Stimulated activated CD8-positive, alpha-beta memory T cell treated with anti-CD3 and anti-CD28 coated beads, Interleukin-15, amount 100 ng/mL, for 24 hours (primary cell): ENCODE measurements at places on chromosomes 4 and X.

GRCh38 chrX:104641176-104641575, 75.2 kb downstream of the IL1RAPL2 start:
- no peak for DNase-seq

GRCh38 chr4:158811216-158811540, 42.4 kb downstream of the FNIP2 start:
- no peak for DNase-seq

DNA sequence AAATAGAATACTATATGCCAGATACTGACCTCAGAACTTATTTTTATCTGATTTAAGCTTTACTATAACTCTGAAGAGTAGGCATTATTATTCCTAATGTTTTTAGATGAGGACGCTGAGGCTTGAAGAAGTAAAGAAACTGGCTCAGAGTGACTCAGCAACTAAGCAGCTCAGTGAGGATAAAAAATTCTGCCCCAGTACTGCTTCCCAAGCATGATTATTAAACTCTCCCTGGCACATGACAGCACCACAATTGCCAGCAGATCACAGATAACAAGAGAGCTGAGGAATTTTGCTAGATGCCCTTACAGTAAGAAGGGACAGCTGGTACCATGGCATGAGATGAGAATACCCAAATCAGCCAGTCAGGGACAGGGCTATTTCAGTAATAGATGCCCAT, 219.4 kb downstream of the NKX6-1 start:
- no peak for DNase-seq

DNA sequence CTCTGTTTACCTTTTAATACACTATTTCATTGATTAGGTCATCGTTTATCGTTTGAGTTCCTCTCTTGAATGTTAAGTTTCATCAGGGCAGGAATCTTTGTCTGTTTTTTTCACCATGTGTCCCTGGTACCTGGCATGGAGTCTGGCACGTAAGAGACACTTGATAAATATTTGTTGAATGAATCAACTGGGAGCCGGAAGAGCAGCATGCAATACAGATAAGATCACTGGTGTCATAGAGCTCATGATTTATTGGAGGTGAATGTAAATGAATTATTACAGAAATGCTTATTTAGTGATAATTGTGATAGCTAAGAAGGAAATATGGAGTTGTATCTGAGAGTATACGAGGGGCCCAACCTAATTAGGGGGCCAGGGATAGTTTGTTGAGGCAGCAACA, 62.8 kb downstream of the UCHL1 start:
- DNase-seq = no peak

- no peak for DNase-seq
These were observed 55.9 kb downstream of the NPNT start for GRCh38 chr4:105951198-105951597.

- DNase-seq = no peak
These were observed 169.4 kb downstream of the PTTG2 start for GRCh38 chr4:38129460-38130227.

- no peak for DNase-seq
These were observed 89.7 kb upstream of the KDR start for GRCh38 chr4:55215087-55215486.

GRCh38 chr4:91914176-91914804, 389.5 kb upstream of the GRID2 start:
- no peak for DNase-seq

- no peak for DNase-seq
These were observed 35.1 kb downstream of the EPHA5 start for GRCh38 chr4:65635051-65635821.

GRCh38 chr4:142379277-142380051, 466.6 kb downstream of the INPP4B start:
- no peak for DNase-seq

DNA sequence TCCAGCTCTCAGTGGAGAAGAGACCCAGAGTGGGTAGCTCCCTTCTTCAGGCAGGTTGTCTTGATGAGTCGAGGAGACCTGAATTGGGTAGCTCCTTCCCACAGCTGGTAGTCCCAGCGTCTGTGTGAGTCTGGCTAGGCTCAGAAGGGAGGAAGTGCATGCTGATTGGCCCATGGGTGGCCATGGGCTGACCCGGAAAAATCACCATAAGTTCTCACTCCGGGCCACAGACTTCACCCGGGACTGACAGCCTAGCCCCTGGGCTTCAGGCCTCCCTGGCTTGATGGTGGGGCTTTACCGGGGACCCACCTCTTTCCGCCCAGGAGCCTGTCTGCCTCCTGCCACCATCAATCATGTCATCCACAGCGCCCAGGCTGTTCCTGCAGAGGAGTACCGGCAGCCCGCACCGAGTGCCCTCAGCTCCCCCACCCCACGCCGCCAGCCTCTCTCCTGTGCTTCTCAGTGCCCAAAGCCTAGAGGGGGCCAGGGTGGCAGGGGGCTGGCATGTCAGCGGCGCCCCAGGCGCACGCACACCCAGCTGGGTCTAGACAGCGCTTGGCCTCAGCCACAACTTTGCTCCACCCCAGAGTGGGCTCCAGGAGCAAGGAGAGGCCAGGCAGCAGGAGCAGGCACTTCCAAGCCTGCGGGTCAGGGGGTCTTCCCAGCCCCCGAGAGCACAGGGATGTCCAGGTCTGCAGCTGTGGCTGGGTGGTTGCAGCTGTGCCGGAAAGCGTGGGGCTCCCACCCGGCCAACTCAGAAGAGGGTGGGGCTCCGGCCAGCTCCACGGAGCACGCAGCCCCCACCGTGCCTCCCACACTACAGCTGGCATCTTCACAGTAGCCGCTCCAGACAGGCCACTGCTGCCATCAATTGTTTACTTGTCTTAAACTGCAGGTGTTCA, 16.1 kb upstream of the SAT1 start:
- no peak for DNase-seq

DNA sequence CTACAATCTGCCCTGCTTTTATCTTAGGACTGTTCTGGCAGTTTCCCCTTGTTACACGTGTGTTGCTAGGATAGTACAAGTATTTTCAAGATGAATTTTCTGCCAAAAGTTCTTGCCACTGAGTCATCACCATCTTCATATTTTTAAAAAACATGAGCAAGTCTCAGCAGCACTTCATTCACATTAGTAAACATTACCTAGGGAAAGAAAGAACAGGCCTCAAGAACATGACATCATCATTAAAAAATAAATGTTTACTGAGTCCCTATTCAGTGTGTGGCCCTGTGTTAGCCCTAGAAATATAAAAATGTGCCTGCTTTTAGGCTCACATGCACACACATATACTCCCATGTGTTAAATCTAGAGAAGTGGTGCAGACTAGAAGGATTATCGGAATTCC, 18.7 kb upstream of the GPC3 start:
- no peak for DNase-seq

DNA sequence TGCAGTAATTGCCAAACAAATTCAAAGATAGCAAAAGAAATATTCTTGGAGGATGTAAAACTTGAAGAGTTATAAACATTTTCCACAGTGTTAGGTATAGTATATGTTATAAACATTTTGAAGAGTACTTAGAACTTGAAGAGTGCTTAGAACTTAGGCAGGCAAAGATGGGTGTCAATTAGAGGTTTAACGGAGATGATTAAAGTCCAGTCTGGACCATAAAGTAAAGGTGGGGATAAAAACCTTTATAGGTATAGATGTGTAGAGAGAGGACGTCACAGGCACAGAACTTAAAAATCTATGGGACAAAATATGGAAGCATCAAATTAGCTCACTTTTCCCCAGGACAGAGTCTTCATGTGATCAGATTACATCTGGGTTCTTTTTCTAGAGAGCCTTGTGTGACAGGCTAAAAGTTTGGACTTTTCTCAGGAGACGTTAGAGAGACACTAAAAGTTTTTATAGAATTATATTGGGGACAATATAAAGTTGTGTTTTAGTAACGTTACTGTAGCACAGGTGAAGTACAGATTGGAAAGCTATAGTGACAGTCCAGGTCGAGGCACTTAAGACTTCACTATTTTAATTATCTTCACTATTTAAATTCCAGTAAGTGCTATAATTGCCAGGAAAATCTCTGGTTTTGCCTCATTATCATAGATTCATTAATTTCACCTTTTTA, 13.3 kb upstream of the MAD2L1 start:
- no peak for DNase-seq

DNA sequence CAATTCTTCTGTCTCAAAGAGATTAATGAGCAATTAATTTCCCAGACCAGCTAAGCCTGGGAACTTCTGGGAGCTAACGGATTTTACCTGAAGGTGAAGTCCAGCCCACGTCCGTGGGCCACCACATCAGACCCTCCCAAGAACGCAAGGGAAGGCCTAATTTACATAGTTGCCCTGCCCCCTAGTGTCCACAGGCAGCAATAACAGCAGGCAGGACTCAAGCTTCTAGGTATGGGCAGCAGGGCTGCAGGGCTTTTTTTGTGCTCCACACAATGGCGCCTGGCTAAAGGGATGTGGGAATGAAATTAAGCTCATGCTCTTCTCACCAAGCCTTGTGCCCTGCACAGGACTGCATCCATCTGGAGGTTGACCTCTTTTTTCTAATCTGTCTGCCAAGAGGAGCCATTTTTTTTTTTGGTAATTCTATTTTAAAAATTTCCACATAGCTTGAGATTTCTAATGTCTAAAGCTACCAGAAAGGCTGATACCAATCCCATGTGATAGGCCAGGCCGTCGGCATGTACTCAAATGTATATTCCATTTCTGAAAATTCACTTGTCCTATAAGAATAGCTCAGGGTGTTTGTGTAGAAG, 111.9 kb upstream of the TMEM164 start:
- no peak for DNase-seq
